ENCODE measurements at places on chromosomes 3 and 15.

- no peak for DNase-seq
These were observed 6.9 kb downstream of the GLCE start for GRCh38 chr15:69167218-69167846.

- no peak for DNase-seq
These were observed 501.3 kb downstream of the NTRK3 start for GRCh38 chr15:87755226-87755625.

- no peak for DNase-seq
These were observed 45.4 kb upstream of the TMC3 start for GRCh38 chr15:81419332-81419943.

GRCh38 chr3:45687828-45688193 lies 1.4 kb upstream of the SACM1L start:
- DNase-seq, result no peak

GRCh38 chr3:113625834-113626233 lies 70.6 kb downstream of the USF3 start:
- no peak for DNase-seq

DNA sequence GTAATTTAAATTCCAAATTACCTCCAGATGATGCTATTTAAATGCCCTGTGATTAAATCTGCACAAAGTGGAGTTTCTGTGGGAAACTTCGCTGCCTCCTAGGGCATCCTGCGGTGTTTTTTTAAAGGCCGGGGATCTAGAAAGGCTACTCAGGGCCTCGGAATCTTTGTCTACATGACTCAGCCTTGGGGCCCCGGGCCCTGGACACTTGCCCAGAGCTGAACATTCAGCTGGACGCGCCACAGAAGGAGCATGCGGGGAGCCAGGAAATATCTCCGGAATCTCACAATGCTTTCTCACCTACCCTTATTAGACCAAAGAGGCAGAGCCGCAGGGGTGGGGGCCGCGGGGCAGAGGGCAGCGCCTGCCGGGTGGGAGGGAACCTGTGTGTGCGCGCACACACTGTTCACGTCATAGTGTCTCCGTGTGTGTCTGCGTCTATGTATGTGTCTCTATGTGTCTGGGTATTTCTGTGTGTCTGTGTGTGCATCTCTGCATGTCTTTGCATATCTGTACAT lies 145.5 kb upstream of the TPM1 start:
- DNase-seq, result peak; percentile 19

- no peak for DNase-seq
These were observed 37.5 kb downstream of the ZXDC start for GRCh38 chr3:126438186-126438585.

DNA sequence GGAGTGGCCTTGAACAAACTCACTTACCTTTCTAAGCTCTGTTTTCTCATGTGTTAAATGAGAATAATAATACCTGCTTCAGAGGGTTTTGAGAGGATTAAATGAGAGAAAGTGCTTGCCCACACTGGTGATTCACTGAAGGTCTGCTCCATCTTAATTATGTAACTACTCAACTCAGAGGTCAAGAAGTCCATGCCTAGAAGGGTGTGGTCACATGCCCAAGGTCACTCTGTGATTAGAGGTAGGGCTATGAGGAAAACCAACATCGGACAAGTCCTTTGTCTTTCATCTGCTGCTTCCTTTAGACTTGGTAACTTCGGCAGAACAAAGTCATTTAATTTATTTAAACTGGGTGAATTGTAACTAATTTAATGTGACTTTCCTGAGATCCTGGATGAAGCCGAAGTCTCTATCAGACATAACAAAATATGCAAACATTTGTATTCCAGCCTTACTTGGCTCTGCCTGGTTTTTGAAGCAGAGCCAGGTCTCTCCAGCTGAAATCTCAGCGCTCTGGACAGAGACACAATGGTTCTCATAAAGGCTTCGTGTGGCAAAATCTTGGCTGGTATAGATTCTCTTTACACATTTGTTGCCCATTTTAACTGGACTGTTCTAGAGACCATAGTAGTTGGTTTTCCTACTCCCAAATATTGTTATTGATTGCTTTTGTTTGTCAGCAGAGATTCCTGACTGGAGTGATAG lies 3.0 kb downstream of the CHRNA7 start:
- DNase-seq, result peak; percentile 55

DNA sequence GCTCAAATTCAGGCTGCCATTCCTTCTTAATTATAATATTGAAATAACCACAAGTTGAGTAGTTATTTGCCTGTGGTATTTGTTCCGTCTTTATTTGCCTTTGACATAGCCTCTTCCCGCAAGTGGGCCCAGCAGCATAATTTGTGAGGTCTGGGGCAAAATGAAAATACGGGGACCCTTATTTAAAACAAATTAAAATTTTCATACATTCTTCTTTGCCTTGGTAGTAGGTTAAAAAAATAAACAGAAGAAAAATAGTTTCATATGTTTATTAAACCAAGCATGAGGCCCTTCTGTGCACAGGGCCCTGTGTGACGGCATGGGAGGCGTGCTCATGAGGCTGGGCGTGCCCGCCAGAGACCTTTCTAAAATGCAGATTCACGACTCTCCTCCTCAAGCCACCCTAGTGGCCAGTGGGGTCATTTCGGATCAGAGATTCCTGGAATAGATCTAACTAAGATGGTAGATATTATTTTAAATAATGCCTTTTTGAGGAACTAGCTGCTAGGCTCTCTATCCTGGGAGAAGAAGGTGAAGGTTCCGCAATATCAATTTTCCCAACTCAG lies 35.4 kb downstream of the MASP1 start:
- DNase-seq, result no peak

DNA sequence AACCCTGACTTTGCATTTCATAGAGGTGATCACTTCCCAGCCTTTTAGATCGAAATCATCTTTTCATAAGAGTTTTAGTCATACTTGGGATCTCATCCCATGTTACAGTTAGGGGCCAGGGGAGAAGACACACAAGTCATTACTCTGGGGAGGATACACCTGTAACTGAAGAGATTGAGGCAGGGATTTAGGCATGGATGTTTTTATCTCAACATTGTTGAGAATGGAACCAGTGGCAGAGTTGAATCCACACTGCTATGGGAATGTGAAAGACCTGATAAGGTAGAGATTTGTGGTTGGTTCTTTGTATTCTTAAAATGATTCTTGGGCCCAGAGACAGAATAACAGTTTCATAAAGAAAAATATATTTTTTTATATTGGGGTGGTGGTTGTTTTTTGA lies 16.2 kb upstream of the CLEC3B start:
- DNase-seq, result no peak

DNA sequence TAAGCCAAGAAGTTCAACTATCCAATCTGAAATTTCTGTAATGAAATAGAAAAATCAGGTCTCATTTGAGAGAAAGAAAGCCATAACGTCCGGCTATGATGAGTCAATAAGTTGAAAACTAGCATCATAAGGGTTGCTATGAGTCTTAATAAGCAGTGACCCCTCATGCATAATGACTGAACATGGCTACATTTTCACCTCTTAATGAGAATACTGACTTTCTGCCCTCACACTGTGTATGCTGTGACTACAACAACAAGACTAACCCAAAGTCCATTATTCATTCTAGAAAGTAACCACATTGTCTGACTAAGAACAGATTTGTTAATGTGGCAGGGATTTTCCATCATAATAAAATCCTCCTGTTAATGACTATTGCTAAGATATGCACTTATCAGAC lies 884.0 kb upstream of the CADM2 start:
- no peak for DNase-seq

GRCh38 chr3:52790741-52791140 lies 3.9 kb upstream of the ITIH3 start:
- no peak for DNase-seq

- peak; percentile 77 for DNase-seq
These were observed 242.3 kb downstream of the FHIT start for GRCh38 chr3:61008998-61009380.

DNA sequence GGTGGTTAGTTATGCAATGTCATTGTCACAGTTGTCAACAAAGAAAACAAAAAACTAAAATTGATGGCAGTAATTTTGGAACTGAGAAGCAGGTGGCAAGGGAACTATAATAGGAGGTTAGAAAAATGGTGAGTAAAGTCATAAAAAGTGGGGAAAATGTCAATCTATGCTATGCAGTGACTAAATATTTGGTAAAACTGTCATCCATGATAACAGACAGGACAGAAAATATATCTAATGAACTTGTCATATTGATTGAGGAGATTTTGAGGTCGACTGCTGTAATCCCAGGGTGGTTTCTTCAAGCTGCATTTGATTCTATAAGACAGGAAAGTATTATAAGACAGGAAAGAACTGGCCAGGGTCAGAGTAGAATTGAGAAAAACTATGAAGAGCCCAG lies 998.4 kb downstream of the IGSF11 start:
- DNase-seq, result no peak

DNA sequence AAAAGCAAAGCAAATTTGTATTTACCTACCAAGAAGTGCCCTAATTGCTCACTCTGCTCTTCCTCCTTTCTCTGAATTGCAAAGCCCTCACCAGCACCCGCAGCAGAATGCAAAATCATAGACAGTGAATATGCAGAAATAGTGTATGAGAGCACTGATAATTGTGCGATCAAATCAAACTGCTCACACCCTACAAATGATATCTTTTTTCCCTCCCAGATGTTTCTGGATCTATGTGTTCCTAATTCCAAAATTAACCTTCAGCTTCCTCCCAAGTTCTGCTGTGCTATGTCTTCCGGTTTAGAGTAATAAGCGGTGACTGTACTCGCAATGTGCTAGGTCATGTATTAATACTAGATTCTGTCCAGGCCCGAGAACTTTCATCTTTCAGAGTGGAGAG lies 3.4 kb downstream of the GHSR start:
- DNase-seq, result no peak

- DNase-seq, result no peak
These were observed 166.7 kb downstream of the CTNNB1 start for GRCh38 chr3:41365973-41366372.

DNA sequence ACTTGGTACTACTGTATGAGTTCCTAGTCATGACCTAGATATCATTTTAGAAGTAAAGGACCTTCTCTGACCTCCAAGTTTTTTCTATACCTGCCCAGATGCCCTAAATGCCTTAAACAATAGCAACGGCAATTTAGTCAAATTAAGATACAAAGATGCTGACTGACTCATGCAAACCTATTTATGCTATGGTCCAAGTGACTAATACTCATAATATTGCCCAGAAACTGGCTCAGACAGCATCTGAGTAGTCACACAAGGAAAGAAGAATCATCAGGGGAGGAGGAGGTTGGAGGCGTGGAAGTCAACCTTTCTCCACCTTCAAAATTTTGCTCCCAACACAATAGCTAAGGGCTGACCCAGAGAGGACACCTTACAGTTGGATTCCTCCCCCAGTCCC lies 6.8 kb downstream of the FYCO1 start:
- no peak for DNase-seq

DNA sequence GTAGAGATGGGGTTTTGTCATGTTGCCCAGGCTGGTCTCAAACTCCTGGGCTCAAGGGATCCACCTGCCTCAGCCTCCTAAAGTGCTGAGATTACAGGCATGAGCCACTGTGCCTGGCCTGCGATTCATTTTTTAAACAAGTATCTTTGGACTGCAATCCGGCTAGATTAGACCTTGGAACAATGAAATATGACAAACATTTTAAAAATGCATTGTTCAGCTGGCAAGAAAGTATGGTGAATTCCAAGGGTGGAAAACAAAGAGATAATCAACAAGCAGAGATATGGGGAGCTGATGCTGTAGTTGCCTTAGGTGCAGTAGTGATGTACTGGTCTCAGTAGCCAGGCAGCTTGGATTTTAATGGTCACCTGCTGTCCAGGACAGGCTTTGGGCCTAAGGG lies 95.8 kb upstream of the GOLGA8J start:
- DNase-seq, result no peak

GRCh38 chr3:14418296-14419250 lies 16.2 kb downstream of the SLC6A6 start:
- DNase-seq, result no peak

DNA sequence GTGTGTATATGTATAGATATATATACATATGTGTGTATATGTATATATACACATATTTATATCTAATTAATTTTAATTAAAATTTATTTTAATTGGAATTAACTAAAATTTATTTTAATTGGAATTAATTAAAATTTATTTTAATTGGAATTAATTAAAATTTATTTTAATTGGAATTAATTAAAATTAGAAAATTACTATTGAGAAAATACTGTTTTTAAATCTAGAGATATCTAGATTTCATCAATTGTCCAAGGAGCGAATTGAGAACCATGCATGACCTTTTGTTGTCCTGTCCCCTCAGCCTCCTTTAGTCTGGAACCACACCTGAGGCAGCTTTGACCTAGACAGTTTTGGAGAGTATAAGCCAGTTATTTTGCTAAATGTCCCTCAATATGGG lies 1.8 kb downstream of the MOBP start:
- DNase-seq, result no peak

GRCh38 chr15:70116317-70116716 lies 18.6 kb upstream of the TLE3 start:
- DNase-seq, result no peak

- DNase-seq, result no peak
These were observed 1352.5 kb downstream of the ZPLD1 start for GRCh38 chr3:103787164-103787871.

DNA sequence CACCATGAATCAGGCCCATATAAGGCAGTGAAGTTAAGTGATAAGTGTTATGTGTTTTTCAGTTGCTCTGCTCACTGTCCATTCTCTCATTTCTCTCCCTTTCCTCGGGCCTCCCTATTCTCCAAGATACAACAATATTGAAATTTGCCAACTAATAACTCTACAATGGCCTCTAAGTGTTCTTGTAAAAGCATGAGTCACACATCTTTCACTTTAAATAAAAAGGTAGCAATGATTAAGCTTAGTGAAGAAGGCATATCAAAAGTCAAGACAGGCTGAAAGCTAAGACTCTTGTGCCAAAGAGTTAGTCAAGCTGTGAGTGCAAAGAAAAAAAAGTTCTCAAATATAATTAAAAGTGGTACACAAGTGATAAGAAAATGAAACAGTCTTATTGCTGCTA lies 675.4 kb downstream of the OTOL1 start:
- DNase-seq, result no peak

GRCh38 chr3:147652651-147653366 lies 243.6 kb downstream of the ZIC1 start:
- DNase-seq, result no peak

GRCh38 chr15:68894208-68894607 lies 36.1 kb upstream of the SPESP1 start:
- DNase-seq, result no peak

- no peak for DNase-seq
These were observed 14.8 kb downstream of the EEFSEC start for GRCh38 chr3:128167973-128168674.

GRCh38 chr15:95840004-95840403 lies 490.5 kb upstream of the NR2F2 start:
- no peak for DNase-seq

DNA sequence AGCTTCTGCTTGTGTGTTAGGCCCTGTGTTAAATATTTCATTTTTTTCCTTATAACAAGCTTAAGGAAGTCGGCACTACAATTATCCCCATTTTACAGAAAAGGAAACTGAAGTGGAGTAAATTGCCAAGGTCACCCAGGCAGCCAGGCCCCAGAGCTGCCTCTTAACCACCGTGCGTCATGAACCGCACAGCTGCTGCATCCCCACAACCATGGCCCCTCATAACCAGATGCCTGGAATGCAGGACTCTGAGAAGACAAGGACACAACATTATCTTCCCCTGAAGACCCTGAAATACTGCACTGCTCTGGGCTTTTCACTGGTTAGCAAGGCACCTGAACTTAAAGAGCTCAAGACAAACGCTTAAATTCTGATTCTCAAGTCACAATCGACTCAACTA lies 14.6 kb downstream of the LRIG1 start:
- DNase-seq, result no peak

- DNase-seq, result peak; percentile 10
These were observed 141.2 kb downstream of the NEK11 start for GRCh38 chr3:131167867-131168266.
